Ascending aorta (tissue), 2 donors: ENCODE measurements at places on chromosomes 13 and 19.

GRCh38 chr19:54207983-54208783, 7.5 kb downstream of the RPS9 start:
- no peak overlapping the region for H3K4me3 ChIP-seq
- H3K27me3 ChIP-seq: no peaks in the 10 kb centered on the region
- H3K36me3 ChIP-seq: peaks cover 45% of the 10 kb centered on the region
- peak; percentile 59 for DNase-seq
- peaks cover 18% of the 10 kb centered on the region for H3K4me1 ChIP-seq
- peak overlapping the region; percentile 71 for H3K27ac ChIP-seq

DNA sequence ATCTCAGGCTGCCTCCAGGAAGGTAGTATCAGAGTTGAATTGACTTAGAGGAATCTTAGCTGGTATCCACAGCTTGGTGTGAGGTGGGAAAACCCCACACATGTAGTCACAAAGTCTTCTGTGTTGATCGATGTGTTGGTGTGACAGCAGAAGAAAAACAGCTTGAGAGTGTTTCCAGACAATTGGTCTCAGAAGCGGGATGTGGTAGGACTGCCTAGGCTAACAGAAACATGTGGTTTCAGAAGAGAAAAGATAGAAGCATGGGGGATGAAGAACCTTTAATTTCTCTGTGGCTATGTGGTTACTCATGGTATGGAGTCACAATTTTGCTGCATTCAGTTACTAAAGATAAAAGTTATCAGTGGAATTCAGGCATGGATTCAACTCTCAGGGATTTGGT, 134.7 kb upstream of the SLITRK5 start:
- no peaks in the 10 kb centered on the region for H3K27me3 ChIP-seq
- DNase-seq: no peak
- no peak overlapping the region for H3K27ac ChIP-seq
- H3K36me3 ChIP-seq: no peaks in the 10 kb centered on the region
- H3K4me3 ChIP-seq: no peak overlapping the region

- no peaks in the 10 kb centered on the region for H3K4me1 ChIP-seq
- H3K27me3 ChIP-seq: no peaks in the 10 kb centered on the region
- H3K27ac ChIP-seq: peak overlapping the region; percentile 46
- DNase-seq: peak; percentile 85
- H3K4me3 ChIP-seq: no peak overlapping the region
- no peaks in the 10 kb centered on the region for H3K36me3 ChIP-seq
These were observed 71.0 kb downstream of the ITGBL1 start for GRCh38 chr13:101523154-101524131.

DNA sequence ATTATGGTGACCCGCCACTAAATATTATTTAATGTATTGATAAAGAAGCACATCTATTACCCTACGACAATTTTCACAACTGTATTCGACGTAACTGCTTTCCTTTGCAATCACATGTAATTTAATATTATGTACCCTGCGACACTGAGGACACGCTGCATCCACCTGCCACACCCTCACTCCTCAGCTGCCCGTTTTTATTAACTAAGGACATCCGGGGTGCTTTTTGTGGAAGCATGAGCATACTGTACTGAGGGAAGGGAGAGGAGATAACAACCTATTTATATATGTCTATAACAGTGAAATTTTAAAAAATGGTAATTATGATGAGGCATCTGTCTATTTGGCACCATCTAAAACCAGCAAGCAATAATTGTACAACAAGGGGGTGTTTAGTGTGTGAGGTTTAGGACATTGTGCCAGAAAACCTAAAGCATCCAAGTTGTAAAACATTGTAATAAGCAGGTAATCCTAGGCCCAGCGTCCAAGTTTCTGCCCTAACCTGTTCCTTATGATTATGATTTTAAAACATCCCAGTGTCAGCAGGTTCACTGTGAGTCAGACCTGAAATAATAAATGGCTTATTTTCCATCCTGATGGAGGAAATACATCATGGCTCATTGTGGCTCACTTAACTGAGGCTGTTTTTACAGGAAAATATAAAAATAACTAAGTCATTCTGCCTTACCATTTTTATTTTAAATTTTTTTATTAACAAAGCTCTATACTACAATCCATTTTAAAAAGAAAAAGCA, 56.3 kb downstream of the FOXO1 start:
- H3K4me3 ChIP-seq: no peak overlapping the region
- no peaks in the 10 kb centered on the region for H3K36me3 ChIP-seq
- no peaks in the 10 kb centered on the region for H3K27me3 ChIP-seq
- peaks cover 15% of the 10 kb centered on the region for H3K4me1 ChIP-seq

GRCh38 chr13:94239135-94239534, 240.3 kb downstream of the DCT start:
- H3K4me3 ChIP-seq: no peak overlapping the region
- H3K27ac ChIP-seq: no peak overlapping the region
- H3K36me3 ChIP-seq: no peaks in the 10 kb centered on the region
- H3K4me1 ChIP-seq: no peaks in the 10 kb centered on the region

GRCh38 chr19:632579-633067, 714 bp downstream of the POLRMT start:
- peak overlapping the region; percentile 97 for H3K4me3 ChIP-seq
- no peak overlapping the region for H3K27ac ChIP-seq
- peaks cover 20% of the 10 kb centered on the region for H3K36me3 ChIP-seq
- no peaks in the 10 kb centered on the region for H3K27me3 ChIP-seq
- H3K4me1 ChIP-seq: peaks cover 10% of the 10 kb centered on the region
- no peak for DNase-seq

GRCh38 chr13:95740979-95741320, 64.0 kb downstream of the DNAJC3 start:
- no peak overlapping the region for H3K4me3 ChIP-seq
- H3K4me1 ChIP-seq: no peaks in the 10 kb centered on the region
- no peak for DNase-seq
- no peaks in the 10 kb centered on the region for H3K27me3 ChIP-seq

DNA sequence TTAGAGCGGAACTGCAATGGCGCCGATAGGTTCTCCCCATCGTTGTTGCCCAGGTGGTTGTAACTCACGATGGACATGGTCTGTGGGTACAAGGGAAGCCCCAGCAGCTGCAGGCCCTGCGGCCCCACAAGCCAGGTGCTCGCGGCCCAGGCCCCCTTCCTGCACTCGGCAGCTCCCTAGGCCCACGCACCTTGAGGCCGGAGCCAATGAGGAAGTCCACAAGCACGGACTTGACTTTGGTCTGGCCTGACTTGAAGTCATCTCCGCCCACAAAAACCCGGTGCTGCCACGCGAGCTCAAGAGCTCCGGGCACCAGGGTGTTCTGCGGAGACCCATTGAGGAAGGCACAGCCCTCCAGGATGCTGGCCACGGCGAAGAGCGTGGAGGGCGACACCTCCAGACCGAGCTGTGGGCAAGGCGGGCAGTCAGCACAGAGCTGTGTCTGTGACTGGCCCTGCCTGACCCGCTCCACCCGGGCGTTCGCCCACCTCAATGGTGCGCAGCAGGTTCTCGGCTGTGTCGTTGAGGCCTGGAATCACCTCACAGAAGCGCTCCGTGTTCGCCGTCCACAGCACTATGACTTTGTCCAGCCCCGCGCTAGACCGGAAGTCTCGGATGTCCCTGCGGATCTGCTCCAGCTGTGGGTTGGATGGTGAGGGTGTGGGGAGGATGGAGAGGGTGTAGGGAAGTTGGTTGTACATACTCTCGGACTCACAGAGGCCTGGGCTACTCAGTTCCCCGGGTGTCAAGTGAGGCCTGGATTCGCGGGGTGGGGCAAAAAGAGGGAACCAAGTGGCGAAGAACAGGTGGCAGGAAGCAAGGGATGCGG, 1.9 kb downstream of the ISYNA1 start:
- no peaks in the 10 kb centered on the region for H3K27me3 ChIP-seq
- peaks cover 16% of the 10 kb centered on the region for H3K4me1 ChIP-seq
- H3K36me3 ChIP-seq: peaks cover 14% of the 10 kb centered on the region
- H3K27ac ChIP-seq: peak overlapping the region; percentile 65
- H3K4me3 ChIP-seq: peak overlapping the region; percentile 73

DNA sequence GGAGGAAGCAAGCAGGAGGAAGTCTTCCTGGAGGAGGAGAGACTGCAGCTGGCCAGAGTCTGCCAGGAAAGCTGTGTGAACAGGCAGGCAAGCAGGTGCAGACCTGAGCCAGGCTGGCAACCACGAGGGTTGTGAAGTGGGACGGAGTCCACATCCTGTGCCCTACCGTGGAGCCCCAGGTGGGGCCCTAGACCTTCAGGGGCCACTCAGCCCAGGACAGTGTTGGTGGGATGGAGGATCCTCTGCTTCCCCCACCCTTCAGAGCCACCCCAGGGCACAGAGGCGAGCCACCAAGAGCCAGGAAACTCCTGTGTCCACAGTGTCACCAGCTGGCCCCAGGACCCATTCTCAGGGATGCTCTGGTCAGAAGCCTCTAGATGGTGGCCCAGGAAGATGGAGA, 8.4 kb upstream of the VSTM2B start:
- no peaks in the 10 kb centered on the region for H3K27me3 ChIP-seq
- no peaks in the 10 kb centered on the region for H3K4me1 ChIP-seq
- no peak overlapping the region for H3K4me3 ChIP-seq

DNA sequence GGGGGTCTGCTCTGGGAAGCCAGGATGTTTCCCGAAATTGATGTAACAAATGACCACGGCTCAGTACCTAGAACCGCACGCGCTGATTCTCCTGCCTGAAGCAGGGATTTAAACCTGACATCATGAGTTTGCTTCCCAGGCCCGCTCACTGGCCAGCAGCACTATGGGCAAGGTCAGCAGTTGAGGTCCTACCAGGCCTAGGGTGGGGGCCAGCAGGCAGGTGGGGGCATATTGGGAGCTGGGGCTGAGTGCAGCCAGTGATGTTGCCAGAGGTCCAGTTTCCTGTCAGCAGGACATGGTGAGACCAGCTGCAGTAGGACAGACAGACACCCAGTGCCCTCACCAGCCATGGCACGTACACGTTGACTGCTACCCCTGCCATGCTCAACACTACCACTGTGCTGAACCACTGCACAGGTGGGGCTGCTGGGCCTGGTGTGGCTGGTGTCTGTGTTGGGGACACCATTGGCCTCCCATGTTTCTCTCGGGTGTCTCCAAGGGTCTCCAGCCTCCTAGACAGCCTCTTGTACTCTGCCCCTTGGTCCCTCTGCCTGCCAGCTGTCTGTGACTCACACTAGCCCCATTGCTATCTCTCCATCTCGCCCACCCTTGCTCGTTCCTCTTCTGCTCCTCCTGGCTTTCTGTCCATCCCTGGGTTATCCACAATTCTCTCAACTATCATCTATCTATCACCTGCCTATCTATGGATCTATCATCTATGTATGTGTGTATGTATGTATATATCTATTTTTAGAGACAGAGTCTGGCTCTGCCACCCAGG, 1.1 kb upstream of the C19orf85 start:
- no peaks in the 10 kb centered on the region for H3K27me3 ChIP-seq
- no peaks in the 10 kb centered on the region for H3K4me1 ChIP-seq
- H3K27ac ChIP-seq: no peak overlapping the region
- H3K36me3 ChIP-seq: no peaks in the 10 kb centered on the region

DNA sequence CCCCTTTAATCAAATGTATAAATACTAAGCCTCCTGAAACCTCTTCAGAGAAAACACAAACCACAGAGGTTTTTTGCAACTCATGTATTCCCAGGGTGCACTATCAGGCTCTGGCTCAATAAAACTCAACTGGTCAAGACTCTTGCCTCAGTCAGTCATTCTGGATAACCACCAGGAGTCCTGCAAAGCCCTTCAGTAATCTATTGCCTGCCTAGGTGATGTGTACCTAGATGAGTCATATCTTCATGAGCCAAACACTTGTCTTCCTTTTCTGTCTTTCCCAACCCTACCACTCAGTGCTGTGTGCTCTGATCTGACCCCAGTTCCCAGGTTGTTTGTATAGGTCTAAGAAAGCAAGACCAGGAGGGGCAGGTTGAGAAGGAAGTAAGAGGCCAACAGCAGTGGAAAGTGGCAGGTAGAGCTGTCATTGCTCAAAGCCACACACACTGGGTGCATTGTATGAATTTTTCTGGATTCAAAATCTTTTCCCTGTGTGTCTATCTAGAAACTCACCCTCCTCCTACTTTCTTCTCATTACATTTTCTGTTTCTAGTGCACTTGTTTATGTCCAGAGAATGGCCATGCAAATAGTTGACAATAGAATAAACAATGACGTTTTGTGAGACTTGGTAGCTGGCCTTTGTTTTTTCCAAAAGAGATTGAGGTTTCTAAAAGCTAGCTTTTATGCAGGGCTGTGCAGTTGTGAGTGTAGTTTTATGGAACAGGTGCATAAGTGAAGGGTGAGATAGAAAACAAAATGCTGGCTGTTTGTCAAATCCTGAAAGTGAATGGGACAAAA, 48.1 kb downstream of the PSG1 start:
- H3K4me1 ChIP-seq: no peaks in the 10 kb centered on the region
- H3K36me3 ChIP-seq: no peaks in the 10 kb centered on the region
- H3K27ac ChIP-seq: no peak overlapping the region

- no peaks in the 10 kb centered on the region for H3K4me1 ChIP-seq
- no peaks in the 10 kb centered on the region for H3K27me3 ChIP-seq
- H3K27ac ChIP-seq: no peak overlapping the region
- H3K36me3 ChIP-seq: peaks cover 59% of the 10 kb centered on the region
These were observed 24.0 kb downstream of the ZBTB7A start for GRCh38 chr19:4042731-4043082.

- no peak for DNase-seq
- peaks cover 8% of the 10 kb centered on the region for H3K4me1 ChIP-seq
- no peak overlapping the region for H3K4me3 ChIP-seq
- no peak overlapping the region for H3K27ac ChIP-seq
- no peaks in the 10 kb centered on the region for H3K27me3 ChIP-seq
These were observed 258.2 kb upstream of the IRS2 start for GRCh38 chr13:110044551-110045111.

- H3K36me3 ChIP-seq: peaks cover 6% of the 10 kb centered on the region
- H3K4me3 ChIP-seq: peak overlapping the region; percentile 100
- no peaks in the 10 kb centered on the region for H3K27me3 ChIP-seq
- DNase-seq: no peak
These were observed 2.5 kb downstream of the ITM2B start for GRCh38 chr13:48235341-48236135.

DNA sequence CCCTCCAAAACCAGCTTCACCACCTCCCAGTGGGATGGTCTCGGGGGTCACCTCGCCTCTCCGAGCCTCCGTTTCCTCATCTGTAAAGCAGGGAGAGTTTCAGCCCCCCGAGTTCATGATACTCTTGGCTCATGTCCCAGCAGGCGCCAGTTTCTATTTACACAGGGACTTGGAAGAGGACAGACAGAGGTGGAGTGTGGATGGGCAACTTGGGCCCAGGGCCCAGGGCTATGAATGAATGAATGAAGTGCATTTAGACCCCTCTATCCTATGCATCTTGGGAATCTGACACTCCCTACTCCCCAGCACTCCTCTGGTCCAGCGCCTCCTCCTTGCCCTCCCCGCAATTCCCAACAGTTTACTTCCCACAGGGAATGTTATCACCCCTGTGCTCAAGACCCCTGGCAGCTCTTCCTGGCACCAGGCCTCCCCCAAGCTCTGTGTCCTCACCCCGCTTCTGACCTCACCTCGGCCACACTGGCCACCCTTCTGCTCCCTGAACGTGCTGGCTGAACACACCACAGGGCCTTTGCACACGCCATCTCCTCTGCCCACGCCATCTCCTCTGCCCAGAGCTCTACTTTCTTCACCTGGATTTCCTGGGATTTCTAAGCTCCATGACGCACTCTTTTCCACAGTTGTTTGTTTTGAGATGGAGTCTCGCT, 4.9 kb upstream of the C2CD4C start:
- no peak for DNase-seq
- H3K4me3 ChIP-seq: no peak overlapping the region
- peaks cover under 1% of the 10 kb centered on the region for H3K27me3 ChIP-seq
- no peak overlapping the region for H3K27ac ChIP-seq
- H3K4me1 ChIP-seq: peaks cover 9% of the 10 kb centered on the region
